ENCODE measurements at places on chromosomes 2 and 18. TPM values are rescaled to one million over a fixed set of nuclear protein-coding genes. Genes with fewer than 3 reads are reported as not detected.
A peak's percentile ranks its signal among the peaks of the same experiment; 100 is the strongest.

- no peak for DNase-seq
Observed at GRCh38 chr2:152399003-152399402, 64.0 kb downstream of the FMNL2 start.

The GAD1 gene
- polyA plus RNA-seq, result 1.3 TPM

DNA sequence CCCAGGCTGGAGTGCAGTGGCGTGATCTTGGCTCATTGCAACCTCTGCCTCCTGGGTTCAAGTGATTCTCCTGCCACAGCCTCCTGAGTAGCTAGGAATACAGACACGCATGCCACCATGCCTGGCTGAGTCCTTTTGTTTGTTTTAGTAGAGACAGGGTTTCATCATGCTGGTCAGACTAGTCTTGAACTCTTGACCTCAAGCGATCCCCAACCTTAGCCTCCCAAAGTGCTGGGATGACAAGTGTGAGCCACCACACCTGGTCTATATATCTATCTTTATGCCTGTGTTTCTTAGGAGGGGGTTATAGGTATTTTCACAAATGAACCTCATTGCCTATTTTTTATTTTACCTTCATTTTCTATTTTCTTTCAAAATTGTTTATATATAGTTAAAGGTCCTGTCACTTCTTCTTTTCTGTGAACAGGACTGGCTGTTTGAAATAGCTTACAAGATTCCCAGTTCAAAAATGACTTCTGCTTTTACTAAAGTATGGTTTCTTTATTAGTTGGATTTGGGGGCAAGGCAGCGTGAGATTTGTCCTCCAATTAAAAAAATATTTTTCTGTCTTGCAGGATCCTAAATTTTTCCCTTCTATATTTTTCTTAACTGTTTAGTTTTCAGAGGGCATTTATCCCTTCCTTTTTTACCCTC lies 16.4 kb upstream of the MARCHF7 start:
- no peak for DNase-seq

GRCh38 chr2:197516393-197516761 lies 511 bp downstream of the MOB4 start:
- DNase-seq, result peak; percentile 27

DNA sequence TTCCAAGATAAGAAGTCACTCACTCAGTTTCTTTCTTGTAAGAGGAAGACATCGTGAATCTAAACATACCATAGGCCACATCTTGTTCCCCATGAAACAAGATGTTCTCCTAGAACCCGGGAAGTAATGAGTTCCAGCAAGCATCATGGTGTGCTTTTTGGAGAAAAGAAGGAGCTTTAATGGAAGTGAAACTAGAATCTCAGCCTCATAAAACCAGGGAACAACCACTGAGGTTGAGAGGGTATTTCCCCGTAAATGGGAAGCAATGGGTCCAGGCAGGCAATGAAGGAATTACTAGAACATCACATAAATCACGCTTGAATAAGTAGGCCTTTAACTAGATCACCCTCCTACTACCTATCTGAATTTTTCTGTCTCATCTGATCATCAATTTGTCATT lies 40.3 kb downstream of the PSTPIP2 start:
- no peak for DNase-seq

DNA sequence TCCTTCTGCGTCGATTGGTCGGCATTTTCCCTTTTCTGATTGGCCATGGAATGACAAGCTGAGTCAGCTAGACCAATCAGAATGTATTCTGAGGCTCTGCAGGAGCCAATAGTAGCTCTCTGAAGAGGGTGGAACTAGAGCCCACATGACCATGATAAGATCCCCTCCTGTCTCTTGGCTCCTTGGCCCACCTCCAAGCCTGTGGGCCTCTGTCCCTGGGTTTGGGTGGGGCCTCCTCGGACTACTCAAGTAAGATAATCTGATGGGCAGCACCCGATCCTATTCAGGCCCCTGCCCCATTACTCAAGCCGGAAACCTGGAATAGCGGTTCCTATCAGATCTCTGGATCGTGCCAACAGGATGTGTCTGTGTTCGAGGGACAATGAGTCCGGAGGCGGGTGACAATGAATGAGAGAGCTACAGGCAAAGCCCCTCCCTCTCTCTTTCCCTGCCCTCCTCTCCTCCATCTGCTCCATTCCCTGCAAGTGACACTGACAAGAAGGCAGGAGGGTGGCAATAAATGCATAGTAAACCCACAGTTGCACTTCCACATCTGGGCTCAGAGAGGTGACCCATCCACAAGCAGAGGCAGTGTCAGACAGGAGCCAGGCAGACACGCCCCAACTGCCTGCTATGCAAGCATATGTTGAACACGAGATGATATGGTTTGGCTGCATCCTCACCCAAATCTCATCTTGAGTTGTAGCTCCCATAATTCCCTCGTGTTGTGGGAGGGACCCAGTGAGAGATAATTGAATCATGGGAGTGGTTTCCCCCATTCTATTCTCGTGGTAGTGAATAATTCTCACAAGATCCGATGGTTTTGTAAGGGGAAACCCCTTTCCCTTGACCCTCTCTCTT lies 114.7 kb downstream of the TNS1 start:
- DNase-seq, result no peak

DNA sequence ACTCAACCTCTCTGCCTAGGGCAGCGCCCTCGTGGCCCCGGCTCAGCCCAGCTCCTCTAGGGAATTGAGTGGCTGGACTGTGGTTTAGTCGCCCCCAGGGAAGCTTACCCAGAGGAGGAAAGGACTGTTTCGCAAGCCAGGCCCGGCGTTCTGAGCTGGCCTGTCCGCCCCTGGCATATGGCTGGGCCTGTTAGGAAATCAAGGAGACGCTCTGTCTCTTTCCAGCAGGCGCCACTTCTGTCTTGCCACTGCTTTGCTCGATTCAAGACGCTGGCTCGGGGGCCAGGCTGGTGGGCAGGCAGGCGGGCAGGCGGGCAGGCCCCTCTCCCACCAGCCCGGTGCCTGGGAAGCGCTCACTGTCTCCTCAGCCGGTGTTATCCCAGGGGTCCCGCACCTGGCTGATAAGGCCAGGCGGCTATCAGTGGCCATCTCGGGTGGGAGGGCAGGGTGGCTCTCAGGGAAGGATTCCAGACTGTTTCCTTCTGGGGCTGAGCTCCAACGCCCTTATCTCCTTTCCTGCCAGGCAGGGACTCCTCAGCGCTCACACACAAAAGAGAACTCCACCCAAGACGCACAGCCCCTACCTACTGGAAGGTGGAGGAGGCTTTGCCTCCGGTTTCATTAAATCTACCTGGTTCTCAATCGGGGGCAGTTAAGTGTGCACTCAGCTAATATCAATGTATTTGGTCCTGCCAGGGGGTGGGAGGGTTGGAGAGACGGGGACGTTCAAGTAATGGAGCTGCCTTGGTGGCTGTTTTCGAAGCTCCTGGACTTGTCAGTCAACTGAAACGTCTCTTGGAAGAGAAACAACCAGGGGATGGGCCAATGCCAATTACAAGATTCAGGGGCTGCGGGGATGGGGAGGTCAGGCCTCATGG lies 109.1 kb downstream of the SMAD7 start:
- no peak for DNase-seq

GRCh38 chr18:12306752-12307700 lies 1.0 kb upstream of the TUBB6 start:
- DNase-seq, result peak; percentile 78

- DNase-seq, result no peak
Observed at GRCh38 chr2:72788756-72789155, 37.1 kb downstream of the EXOC6B start.

The ADGRF3 gene
- polyA plus RNA-seq, result 0.20 TPM

DNA sequence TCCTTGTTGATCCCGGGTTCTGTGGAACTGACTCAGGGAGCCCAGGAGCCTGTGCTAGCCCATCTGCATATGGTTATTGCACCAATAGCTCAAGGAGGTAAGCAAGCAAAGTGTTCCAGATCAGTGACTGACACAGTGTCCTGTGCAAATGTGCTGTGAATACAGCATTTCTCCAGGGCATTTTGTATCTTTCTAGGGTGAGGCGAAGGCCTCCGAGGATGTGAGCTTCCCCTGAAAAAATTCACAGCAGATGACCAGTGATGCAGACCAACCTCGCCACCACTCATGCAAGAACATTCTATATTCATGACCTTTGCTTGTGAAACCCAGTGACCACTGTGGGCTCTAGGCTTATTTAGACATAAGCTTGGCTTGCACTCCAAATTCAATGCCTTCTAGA lies 15.2 kb upstream of the NT5DC4 start:
- DNase-seq, result no peak

GRCh38 chr2:17958466-17959092 lies 80.1 kb downstream of the KCNS3 start:
- no peak for DNase-seq

The UPP2 gene
- polyA plus RNA-seq, result not detected

- no peak for DNase-seq
Observed at GRCh38 chr2:65320042-65320725, 92.6 kb downstream of the ACTR2 start.

DNA sequence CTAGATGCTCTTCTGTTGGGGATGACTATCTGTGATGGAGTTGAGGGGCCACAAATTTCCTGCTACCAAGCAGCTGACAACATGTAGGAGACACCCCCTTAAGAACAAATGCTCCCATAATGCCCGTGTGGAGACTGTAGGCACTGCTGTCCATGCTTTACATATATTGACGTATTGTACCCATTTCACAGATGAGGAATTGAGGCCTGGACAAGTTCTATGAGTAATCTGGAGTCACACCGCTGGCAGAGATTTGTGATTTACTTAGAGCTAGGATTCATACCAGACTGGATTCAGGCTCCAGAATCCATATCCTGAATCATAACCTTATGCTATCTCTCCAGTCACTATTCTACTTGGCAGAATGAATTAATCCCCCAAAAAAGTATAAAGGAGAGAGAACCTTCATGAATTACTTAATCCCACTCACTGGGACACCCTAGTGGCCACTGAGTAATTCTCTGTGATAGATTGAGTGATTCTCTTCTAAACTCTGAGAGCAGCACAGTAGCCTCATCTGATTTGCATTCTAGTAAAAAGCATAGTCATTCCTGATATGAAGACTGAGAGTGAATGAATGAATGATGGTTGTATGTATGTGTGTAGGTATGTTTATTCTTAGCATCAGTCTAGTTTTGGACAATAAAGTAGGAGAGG lies 460.7 kb upstream of the MEIS1 start:
- no peak for DNase-seq

GRCh38 chr2:39615675-39616074 lies 50.0 kb upstream of the TMEM178A start:
- no peak for DNase-seq

All from muscle of arm (tissue), 14 donors.